ENCODE measurements at places on chromosomes 3 and 15.

- H3K4me3 ChIP-seq = no peak overlapping the region
- DNase-seq = no peak
- H3K36me3 ChIP-seq = no peaks in the 10 kb centered on the region
These were observed 20.8 kb downstream of the AKAP13 start for GRCh38 chr15:85401108-85401774.

- peak overlapping the region; percentile 19 for H3K27ac ChIP-seq
- H3K4me1 ChIP-seq = peaks cover 45% of the 10 kb centered on the region
- no peaks in the 10 kb centered on the region for H3K36me3 ChIP-seq
- no peak overlapping the region for H3K4me3 ChIP-seq
- peak; percentile 18 for DNase-seq
- no peaks in the 10 kb centered on the region for H3K27me3 ChIP-seq
These were observed 8.4 kb downstream of the ABHD2 start for GRCh38 chr15:89096664-89097063.

DNA sequence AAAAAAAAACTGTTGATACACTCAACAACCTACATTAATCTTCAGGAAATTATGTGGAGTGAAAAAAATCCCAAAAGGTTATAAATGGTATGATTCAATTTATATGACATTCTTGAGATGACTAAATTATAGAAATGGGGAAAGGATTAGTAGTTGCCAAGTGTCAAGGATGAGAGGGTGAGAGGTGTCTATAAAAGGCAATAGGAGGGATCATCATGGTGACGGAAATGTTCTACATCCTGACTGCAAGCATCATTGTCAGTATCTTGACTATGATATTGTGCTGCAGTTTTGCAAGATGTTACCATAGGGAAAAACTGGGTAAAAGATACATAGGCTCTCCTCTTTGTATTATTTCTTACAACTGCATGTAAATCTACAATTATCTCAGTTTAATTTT lies 125.6 kb downstream of the FRMD5 start:
- H3K36me3 ChIP-seq = no peaks in the 10 kb centered on the region
- no peak overlapping the region for H3K4me3 ChIP-seq
- no peaks in the 10 kb centered on the region for H3K27me3 ChIP-seq
- H3K27ac ChIP-seq = no peak overlapping the region
- no peak for DNase-seq

DNA sequence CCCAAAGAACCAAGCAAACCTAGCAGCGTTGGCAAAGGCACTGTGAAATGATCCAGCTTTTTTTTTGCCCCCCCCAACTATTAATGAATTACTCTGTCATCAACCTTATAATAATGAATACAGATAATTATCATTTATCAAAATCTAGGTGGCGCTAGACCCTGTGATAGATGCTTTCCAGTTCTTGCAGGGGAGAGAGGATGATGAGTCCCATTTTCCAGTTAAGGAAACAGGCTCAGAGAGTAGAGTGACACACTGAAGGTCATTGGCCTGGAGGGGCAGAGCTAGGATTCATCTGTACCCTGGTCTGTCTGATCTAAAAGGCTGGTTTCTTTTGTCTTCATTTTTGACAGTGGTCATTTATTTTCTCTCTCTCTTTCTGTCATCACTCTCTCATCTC lies 5.0 kb downstream of the ACOX2 start:
- no peak for DNase-seq
- no peak overlapping the region for H3K4me3 ChIP-seq

DNA sequence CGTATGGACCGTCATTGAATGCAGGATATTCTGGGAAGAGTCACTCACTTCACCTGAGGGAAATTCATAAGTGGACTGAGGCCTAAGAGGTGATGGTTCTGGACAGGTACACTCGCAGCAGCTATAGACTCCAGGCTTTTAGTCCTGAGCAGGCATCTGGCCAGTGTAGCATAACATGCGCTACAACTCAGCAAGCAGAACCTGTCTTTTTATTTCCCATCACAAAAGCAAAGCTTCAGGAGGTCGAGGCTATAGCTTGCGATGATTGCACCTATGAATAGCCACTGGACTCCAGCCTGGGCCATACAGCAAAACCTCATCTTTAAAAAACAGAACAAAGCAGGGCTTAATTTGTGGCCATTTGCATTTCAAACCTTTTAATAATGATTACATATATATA lies 185.8 kb downstream of the KCNH8 start:
- H3K4me1 ChIP-seq = no peaks in the 10 kb centered on the region
- no peak overlapping the region for H3K27ac ChIP-seq
- no peaks in the 10 kb centered on the region for H3K36me3 ChIP-seq
- no peak for DNase-seq

GRCh38 chr3:194824100-194824499 lies 138.4 kb downstream of the FAM43A start:
- no peaks in the 10 kb centered on the region for H3K27me3 ChIP-seq
- no peak for DNase-seq
- H3K36me3 ChIP-seq = no peaks in the 10 kb centered on the region
- H3K4me3 ChIP-seq = no peak overlapping the region
- no peaks in the 10 kb centered on the region for H3K4me1 ChIP-seq

DNA sequence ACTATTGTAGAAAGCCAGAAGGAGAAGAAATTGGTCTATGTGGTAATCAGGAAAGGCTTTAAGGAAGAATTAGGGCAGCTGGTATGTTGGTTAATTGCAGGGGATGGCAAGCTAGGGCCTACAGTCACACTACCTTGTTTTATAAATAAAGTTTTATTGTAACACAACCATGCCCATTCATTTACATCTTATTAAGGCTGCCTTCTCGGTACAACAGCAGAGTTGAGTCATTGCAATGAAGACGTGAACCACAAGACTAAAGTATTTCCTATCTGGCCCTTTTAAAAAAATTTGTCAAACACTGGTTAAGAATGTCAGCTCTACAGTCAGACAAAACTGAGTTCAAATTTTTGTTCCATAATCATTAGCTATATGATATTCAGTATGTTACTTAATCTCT lies 8.3 kb downstream of the SERPINI1 start:
- no peak overlapping the region for H3K4me3 ChIP-seq
- DNase-seq = no peak
- H3K4me1 ChIP-seq = no peaks in the 10 kb centered on the region
- no peaks in the 10 kb centered on the region for H3K27me3 ChIP-seq
- no peak overlapping the region for H3K27ac ChIP-seq

GRCh38 chr3:152177757-152178156 lies 91.0 kb upstream of the MBNL1 start:
- DNase-seq = no peak
- no peaks in the 10 kb centered on the region for H3K4me1 ChIP-seq
- H3K4me3 ChIP-seq = no peak overlapping the region
- no peak overlapping the region for H3K27ac ChIP-seq
- no peaks in the 10 kb centered on the region for H3K27me3 ChIP-seq
- no peaks in the 10 kb centered on the region for H3K36me3 ChIP-seq

DNA sequence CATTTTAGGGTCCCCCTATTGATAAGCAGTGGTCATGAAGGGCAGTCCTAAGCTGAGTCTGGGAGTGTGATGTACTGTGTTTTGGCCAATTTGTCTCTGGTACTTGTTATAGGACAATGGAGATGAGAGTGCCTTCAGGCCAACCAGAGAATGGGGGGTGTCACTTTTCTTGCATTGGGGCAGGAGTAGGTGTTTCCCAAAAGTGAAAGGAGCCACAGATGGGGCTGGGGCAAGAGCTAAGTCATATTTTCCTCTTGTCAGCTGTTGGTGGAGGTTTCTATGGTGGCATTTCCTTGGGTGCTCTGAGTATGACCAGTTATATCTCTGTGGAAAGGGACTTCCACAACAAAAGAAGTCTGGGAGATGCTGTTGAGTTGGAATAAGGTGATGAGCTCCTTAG lies 24.7 kb upstream of the BSN start:
- H3K36me3 ChIP-seq = peaks cover 41% of the 10 kb centered on the region
- DNase-seq = no peak
- H3K27ac ChIP-seq = no peak overlapping the region
- H3K4me3 ChIP-seq = no peak overlapping the region

DNA sequence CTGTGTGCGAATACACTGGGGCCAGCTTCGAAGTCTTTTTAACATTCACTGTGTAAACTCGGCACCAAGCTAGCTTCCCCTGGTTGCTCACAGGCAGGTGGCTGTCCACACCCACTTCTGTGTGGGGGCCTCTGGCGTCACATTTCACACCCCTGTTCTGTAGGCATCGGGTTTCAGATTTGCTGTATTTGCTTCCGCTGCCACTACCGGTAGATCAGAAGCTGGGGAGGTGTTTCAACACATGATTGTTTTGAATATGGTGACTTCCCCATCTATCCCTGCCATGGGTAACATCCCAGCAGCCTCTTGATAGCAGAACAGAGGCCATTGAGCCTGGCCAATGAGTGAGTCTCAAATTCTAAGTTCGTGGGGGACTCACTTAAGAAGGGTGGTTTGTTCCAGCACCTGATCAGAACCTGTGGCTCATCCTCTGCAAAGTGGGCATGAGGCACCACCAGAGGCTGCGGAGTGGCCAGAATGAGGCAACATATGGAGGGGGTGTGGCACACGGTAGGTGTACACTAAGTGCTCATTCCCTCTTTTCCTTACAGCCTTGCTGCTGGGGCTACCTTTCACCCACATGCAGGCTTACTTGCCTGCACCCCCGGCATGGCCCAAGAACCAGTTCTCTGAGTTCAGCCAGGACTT lies 61.5 kb downstream of the IQSEC1 start:
- peaks cover 90% of the 10 kb centered on the region for H3K4me1 ChIP-seq
- H3K4me3 ChIP-seq = no peak overlapping the region
- H3K36me3 ChIP-seq = no peaks in the 10 kb centered on the region
- DNase-seq = peak; percentile 85
- no peaks in the 10 kb centered on the region for H3K27me3 ChIP-seq
- peak overlapping the region; percentile 93 for H3K27ac ChIP-seq

DNA sequence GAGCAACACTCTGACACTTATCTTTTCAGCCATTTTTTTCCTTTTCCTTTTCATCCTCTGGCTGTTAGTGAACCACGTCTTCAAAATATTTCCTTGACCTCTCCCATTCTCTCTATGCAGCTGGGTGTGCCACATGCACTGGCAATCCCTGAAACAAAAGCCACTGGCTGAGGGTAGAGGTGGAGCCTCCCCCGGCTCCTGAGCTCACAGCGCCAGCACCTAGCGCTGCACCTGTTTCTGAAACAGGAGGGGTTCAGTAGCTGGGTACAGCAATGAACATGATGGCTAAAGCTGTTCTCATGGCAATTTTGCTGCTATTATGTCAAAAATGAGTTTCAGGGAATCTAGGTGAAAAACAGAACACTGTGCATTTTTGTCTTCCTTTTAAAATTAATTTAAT lies 314.7 kb upstream of the ATP10A start:
- H3K36me3 ChIP-seq = no peaks in the 10 kb centered on the region
- H3K4me1 ChIP-seq = no peaks in the 10 kb centered on the region
- no peak overlapping the region for H3K27ac ChIP-seq
- no peak overlapping the region for H3K4me3 ChIP-seq
- DNase-seq = peak; percentile 4

DNA sequence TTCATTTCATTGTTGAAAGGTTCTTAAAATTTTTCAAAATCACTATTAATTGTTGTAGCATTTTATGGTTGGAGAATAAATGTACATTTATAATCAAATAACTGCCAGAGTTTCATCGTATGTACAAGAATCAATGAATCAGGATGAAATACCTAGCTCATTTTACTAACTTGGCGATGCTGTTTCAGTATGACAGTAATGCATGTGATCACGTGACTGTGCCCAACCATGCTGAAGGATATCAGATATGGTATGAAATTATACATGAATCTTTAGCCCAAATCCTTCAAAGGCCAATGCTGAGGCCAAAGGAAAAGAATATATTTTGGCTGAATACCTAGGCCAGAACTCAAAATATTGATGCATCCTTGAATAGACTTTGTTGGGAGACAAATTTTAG lies 288.3 kb upstream of the TGFBR2 start:
- no peaks in the 10 kb centered on the region for H3K4me1 ChIP-seq
- no peak overlapping the region for H3K4me3 ChIP-seq
- no peak for DNase-seq
- H3K36me3 ChIP-seq = no peaks in the 10 kb centered on the region
- no peaks in the 10 kb centered on the region for H3K27me3 ChIP-seq
- H3K27ac ChIP-seq = no peak overlapping the region

GRCh38 chr3:13532085-13532484 lies 16.8 kb upstream of the FBLN2 start:
- no peak for DNase-seq
- no peak overlapping the region for H3K4me3 ChIP-seq
- H3K27me3 ChIP-seq = no peaks in the 10 kb centered on the region
- peaks cover 7% of the 10 kb centered on the region for H3K4me1 ChIP-seq
- H3K36me3 ChIP-seq = no peaks in the 10 kb centered on the region

GRCh38 chr3:15148614-15149013 lies 49.7 kb upstream of the RBSN start:
- no peak for DNase-seq
- H3K27me3 ChIP-seq = no peaks in the 10 kb centered on the region
- no peak overlapping the region for H3K27ac ChIP-seq
- no peaks in the 10 kb centered on the region for H3K36me3 ChIP-seq

DNA sequence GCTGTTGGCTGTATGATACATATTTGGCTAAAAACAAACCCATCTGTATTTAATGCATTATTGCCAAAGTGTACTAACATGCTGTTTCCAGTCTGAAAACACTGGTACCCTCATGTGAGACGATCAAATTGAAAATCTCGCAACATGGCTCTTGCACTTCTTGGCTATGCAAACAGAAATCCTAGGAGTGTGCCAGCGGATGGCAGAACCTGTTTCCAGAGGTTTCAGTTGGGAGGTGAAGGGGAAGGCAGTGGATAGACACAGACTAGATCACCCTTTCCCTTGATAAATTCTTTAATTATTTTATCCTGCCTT lies 350.3 kb downstream of the TUSC7 start:
- no peaks in the 10 kb centered on the region for H3K27me3 ChIP-seq
- H3K36me3 ChIP-seq = no peaks in the 10 kb centered on the region
- DNase-seq = no peak
- no peak overlapping the region for H3K27ac ChIP-seq
- no peaks in the 10 kb centered on the region for H3K4me1 ChIP-seq
- H3K4me3 ChIP-seq = no peak overlapping the region
